IPS DF 19.7 (cell line): ENCODE measurements at places on chromosomes 7 and 10.

- DNase-seq = no peak
These were observed 21.7 kb downstream of the GTF2IRD1 start for GRCh38 chr7:74475243-74475986.

- DNase-seq = no peak
These were observed 345.5 kb downstream of the FGFR2 start for GRCh38 chr10:121252756-121253155.

DNA sequence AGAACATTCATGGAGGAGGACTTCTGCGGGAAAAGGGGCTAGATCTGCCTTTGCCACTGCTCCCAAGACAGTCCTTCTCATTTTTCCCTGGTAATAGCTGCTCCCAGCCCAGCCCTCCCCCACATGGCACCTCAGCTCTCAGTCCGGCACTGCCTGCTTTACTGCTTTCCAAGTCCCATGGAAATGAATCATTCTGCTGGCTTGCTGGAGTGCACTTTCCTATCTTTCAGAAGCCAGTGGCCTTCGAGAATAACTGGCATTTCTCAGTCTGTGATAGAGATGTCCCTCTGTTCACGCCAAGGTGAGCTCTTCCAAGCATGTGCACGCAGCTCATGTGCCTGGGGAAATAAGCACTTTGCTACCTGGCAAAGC, 61.4 kb downstream of the SYPL1 start:
- no peak for DNase-seq

GRCh38 chr7:47407821-47408674, 173.9 kb downstream of the TNS3 start:
- no peak for DNase-seq

- DNase-seq = no peak
These were observed 42.3 kb downstream of the TBXAS1 start for GRCh38 chr7:139871331-139871730.

- no peak for DNase-seq
These were observed 13.1 kb upstream of the ASB4 start for GRCh38 chr7:95472581-95473161.

DNA sequence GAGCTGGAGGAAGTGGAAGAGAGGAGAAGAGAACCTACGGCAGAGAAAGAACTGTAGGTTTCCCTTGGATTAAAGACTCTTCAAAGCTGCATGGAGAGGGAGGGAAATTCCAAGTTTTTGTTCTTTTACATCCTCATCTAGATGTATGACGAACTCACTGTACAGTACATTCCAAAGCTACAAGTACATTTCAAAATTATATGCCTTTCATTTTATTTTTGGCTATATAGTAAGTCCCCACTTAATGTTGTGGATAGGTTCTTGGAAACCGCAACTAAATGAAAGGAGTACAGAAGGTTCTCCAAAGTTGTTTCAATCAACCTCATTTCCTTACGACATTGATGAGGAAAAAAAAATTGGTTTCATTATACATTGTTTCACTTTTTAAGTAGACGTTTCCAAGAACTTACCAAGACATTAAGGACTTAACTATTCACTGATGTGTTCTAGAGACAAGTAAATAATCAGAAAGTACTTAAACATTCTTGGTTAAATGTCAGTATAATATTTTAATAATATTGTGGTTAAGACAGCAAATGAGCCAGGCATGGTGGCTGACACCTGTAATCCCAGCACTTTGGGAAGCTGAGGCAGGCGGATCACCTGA, 16.1 kb upstream of the JMJD1C start:
- DNase-seq = no peak

GRCh38 chr10:99435986-99436638, 5.7 kb upstream of the GOT1 start:
- DNase-seq = no peak

DNA sequence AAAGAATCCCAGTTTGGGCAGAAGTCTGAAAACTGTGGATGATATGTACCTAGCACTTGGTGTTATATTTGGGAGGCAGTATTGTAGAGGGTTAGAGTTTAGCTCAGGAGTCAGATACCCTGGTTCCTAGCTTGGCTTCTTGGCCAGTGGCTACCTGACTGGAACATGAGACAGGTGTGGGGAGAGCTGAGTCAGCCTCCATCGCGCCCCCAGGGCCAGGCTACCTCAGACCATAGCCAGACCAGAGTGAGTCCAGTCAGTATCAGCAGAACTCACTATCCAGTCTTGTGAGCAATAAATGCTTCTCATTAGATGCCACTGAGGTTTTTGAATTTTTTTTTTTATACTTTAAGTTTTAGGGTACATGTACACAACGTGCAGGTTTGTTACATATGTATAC, 26.0 kb downstream of the CYP3A5 start:
- no peak for DNase-seq

- no peak for DNase-seq
These were observed 156.2 kb upstream of the FRMD4A start for GRCh38 chr10:14486777-14487487.

- no peak for DNase-seq
These were observed 57.5 kb upstream of the PPP1R3C start for GRCh38 chr10:91690412-91690811.

- DNase-seq = no peak
These were observed 772 bp downstream of the HDAC9 start for GRCh38 chr7:18496341-18496700.

- DNase-seq = no peak
These were observed 29.7 kb upstream of the TLX1 start for GRCh38 chr10:101101372-101101881.

- DNase-seq = no peak
These were observed 487.9 kb downstream of the PARD3 start for GRCh38 chr10:34327184-34327583.

GRCh38 chr10:100183481-100183880, 2.3 kb downstream of the ERLIN1 start:
- no peak for DNase-seq

DNA sequence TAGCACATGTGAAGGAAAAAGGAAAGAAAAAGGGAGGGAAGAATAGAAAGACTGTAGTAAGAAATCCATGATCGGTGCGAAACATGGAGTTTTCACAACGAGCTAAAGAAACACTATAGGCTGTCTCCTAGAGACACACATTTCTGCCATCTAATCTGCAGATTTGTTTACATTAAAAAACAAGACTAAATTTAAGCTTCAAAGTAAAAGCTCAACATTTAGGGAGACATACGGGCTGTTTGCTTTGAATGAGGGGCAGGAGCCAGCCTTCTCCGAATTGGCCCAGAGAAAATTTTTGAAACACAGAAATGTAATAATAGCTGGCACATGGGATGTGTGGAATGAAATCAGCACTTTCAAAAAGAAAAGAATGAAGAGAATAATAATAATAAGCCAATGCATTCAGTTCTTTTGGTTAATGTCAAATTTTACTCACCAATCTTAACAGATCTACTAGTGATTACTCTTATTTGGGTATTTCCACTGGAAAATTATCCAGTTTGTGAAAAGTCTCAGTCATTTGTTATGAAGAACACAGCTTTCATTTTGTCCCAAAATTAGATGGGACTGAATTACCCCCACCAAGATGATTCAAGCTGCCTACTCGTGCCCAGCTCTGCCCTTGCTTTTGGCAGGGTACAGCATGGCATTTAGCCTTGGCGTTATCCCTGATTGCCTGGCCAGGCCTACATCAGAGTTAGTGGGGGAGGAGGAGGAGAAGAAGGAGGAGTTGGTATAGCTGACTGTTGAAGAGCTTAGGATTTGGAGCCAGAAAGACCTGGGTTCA, 47.1 kb downstream of the MTURN start:
- DNase-seq = no peak

- no peak for DNase-seq
These were observed 151.0 kb downstream of the PLPP4 start for GRCh38 chr10:120607710-120608703.

DNA sequence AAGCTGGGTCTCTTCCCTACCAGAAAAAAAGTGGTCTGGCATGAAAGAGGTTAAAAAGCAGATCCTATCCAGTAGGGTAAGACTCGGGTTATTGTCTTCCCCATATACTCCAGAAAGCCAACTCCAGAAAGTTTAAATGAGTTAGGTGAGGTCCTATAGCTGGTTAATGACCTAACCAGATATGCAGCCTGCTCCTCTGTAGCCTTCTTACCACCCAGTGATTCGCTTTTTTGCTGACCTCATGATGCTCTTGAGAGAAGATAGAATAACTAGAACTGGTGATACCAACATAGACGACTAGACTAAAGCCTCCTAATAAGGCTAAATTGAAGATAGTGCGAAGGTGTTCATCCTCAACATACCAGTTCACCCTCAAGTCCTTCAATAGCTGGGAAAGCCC, 675 bp upstream of the GIMAP1 start:
- no peak for DNase-seq

GRCh38 chr7:51666266-51666665, 349.7 kb upstream of the COBL start:
- DNase-seq = no peak

DNA sequence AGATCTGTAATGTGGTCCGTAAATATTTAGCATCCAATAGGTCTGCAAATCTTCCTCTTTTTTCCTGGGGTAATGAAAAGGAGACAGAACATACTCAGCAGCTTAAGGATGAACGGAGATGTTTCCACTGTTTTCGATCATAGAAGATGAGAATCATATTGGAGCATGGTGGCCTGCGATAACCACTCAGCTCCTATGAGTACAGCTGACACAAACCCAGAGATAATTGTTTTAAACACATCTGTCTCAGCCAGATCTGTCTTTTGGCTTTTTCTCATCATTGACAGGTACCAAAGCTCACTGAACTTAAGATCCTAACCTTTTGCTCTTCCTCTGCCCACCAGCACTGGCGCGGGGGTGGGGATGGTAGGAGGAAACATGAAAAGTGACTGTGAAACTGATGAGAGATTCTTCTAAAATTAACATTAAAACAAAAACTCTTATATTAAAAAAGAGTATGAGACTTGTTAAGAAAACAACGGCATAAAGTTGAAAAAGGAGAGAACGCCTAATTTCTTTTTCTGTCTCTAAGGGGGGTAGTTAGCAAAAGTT, 71.0 kb downstream of the SVOPL start:
- no peak for DNase-seq

GRCh38 chr7:112723416-112723815, 66.8 kb downstream of the TMEM168 start:
- DNase-seq = no peak

- DNase-seq = no peak
These were observed 54.4 kb upstream of the FAM133B start for GRCh38 chr7:92644406-92645113.

- DNase-seq = no peak
These were observed 11.6 kb downstream of the DDX56 start for GRCh38 chr7:44561962-44562621.

- no peak for DNase-seq
These were observed 53.3 kb upstream of the NXPH1 start for GRCh38 chr7:8380130-8380529.

- no peak for DNase-seq
These were observed 22.1 kb upstream of the PDE1C start for GRCh38 chr7:32092346-32092745.
